HT1080 (cell line): ENCODE measurements at places on chromosomes 12 and 14.
A peak's percentile ranks its signal among the peaks of the same experiment; 100 is the strongest.

DNA sequence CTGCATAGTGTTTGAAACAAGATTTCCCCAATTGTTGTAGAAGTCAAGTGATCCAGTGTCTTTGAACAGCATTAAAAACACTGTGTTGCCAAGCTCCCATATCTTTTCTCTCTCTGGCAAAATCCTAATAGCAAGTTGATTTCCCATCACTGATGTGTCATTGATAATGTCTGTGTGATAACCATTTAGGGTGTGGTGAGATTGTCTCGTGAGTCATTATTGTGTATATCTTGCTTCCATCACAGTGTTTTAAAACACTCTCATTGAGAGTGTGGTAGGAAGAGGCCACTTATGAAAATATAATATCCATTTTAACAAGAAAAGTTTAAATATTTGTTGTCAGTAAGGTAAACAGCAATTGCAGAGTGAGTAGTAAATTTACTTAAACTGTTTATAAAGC lies 74.7 kb downstream of the PRORP start:
- peak; percentile 57 for DNase-seq

GRCh38 chr14:69008421-69008884 lies 29.4 kb upstream of the ACTN1 start:
- DNase-seq = no peak

GRCh38 chr12:74985293-74985985 lies 224.2 kb downstream of the KCNC2 start:
- DNase-seq = no peak

DNA sequence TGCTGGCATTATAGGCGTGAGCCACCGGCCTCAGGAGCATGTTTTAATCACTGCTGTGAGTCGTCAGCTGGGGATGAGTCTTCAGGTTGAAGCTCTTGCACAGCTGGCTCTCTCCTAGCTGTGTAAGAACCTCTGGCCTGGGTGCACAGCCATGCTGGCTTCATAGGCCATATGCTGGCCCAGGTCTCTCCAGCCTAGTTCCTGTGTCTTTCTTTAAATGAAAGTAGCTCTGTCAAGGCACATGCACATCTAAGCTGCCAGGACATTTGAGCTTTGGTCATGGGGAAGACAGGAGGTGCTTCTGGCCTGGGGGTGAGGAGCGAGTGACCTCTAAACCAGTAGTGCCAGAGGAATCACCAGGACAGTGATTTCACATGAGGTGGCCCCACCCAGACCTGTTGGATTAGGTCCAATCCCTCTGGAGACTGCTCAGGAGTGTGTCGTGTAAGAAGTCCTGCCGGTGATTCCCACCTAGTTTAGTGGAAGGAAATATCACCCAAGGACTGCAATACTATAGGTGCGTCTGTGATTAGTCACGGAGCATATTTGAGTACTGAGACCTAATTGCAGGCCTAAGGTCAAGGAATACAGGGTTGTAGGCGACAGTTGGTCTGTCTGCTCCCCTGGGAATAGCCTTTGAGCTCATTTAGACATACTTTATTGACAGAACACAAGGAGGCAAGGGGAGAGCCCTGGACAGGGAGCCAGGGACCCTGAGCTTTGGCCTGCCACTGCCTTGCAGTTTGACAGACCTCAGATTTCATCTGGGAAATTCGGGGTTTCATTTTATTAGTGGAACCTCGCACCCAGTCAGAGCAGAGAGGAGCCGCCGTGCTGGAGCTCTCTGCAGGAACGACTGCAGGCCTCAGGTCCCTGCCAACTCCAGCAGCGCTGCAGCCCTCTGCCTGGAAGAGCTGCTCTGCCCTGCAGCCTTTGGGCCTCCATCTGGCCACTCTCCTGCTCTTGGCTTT lies 67.0 kb downstream of the ANKRD9 start:
- DNase-seq = no peak

- DNase-seq = peak; percentile 92
Observed at GRCh38 chr12:95118138-95118787, 44.8 kb upstream of the NR2C1 start.

GRCh38 chr14:103286968-103287850 lies 46.8 kb upstream of the EIF5 start:
- DNase-seq = no peak

DNA sequence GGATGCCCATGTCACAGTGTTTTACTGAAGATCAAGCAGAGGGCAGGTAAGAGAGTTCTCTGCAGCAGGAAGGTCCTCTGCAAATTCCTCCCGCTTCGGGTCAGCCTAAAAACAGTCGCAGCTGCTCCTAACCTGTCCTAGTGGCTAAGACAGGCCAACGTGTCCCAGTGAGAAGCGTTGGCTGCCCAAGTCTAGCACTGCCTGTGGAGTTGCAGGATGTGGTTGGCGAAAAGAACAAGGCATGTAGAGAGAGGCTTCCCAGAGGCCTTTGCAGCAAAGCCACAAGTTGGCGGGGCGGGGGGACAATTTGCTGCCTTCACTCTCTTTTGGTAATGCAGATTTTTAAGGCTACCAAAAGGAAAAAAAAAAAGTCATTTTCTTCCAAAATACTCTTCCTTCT lies 340.1 kb downstream of the BCL11B start:
- DNase-seq = no peak
